ENCODE measurements at places on chromosomes 2 and 18.

DNA sequence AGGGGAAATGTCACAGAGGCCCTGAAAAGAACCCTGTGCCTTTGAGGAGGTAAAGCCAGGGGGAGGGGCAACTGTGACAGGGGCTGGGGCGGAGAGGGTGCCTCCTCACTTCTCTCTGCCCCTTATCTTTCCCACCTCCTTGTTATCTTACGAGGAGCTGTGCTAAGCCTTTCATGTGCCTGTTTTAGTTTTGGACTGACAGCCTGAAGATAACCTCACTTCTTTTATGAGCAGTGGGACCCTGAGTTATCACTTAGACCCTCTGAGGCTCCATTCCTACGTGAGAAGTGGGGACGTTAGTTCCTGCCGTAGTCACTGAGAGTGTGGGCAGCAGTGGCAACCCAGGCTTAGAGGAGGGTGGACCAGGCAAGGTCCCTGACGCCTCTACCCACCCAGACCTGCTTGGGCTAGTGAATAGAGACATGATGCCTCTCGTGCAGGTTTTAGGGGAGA, 39.5 kb upstream of the LBH start:
- no peak for DNase-seq

DNA sequence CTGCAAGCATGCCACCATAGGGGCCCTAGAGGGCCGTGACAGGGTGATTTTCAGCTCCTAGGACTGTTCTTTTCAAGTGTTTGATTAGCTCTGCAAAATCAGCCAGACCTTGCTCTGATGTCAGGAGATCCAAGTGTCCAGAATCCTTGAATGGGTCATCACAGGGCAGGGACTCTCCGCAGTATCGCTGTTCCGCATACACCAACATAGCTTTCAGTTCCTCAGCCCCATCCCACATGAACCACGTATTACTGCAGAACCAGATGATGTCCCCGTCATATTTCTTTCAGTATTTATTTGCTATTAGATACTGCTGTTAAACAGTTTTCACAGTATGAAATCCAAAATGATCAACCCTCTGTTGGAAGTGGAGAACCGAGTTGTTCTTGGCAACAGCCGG, 46.6 kb upstream of the RFX8 start:
- DNase-seq, result no peak

DNA sequence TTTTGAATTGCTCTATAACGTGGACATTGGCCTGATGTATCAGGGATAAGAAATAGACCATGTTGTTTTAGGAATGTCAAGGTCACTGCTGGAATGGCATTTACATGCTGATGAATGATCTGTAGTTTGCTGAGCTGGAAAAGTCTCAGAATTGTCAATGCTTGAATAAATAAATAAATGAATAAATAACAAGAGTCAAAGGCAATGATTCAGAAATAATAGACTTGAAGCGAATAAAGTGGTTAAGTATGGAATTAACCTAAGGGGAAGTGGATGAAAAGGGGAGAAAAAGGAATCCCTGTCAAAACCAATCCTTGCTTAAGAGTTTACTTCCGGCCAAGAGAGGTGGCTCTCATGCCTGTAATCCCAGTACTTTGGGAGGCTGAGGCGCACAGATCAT, 1620.0 kb downstream of the SUCLG1 start:
- no peak for DNase-seq

GRCh38 chr18:46275370-46275769, 171.2 kb downstream of the HAUS1 start:
- no peak for DNase-seq

- no peak for DNase-seq
Measured at GRCh38 chr2:207523005-207523404, 6.8 kb upstream of the CREB1 start.

DNA sequence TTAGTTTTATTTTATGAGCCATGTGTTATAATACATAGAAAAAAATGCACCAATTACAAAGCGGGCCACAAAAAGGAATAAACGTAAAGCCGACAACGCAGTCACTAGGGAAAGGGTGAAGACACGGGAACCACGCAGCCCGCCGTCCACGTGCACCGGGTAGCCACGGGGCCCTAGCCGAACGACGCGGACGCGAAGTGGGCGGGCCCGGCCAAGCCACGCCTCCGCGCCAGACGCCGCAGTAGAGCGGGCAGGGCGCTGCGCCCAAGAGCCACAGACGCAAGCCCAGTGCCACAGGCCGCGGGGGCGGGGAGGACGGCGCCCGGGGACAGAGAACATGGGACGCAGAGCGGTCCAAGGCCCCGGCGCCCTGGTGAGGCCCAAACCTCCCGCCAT, at the start of gene DUSP28:
TSS of gene DUSP28 (plus strand) at position 274 of the 396 bp plus-strand sequence. CDS start 328 bp downstream, outside the sequence.
- DNase-seq, result peak; percentile 71

DNA sequence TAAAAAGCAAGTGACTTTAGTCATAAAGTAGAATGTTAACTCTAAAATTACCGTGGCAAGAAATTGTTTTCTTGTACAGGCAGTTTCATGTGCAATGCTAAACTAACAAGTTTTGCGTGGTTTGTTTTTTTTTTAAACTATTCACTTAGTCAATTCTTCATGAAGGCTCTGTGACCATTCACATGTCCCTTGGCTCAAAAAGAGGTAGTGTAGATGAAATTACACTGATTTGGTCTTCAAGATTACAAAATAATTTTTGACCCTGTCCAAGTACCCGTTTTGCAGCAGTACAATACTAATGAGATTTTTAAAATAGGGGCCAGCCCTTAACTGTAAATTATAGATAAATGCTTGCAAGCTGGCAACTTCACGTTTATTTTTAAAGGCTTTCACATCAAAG, 1.3 kb downstream of the TMEM131 start:
- DNase-seq, result no peak

- no peak for DNase-seq
Measured at GRCh38 chr2:228703152-228703551, 521.7 kb upstream of the SPHKAP start.

- DNase-seq, result no peak
Measured at GRCh38 chr2:217652761-217653639, 349.8 kb downstream of the TNS1 start.

DNA sequence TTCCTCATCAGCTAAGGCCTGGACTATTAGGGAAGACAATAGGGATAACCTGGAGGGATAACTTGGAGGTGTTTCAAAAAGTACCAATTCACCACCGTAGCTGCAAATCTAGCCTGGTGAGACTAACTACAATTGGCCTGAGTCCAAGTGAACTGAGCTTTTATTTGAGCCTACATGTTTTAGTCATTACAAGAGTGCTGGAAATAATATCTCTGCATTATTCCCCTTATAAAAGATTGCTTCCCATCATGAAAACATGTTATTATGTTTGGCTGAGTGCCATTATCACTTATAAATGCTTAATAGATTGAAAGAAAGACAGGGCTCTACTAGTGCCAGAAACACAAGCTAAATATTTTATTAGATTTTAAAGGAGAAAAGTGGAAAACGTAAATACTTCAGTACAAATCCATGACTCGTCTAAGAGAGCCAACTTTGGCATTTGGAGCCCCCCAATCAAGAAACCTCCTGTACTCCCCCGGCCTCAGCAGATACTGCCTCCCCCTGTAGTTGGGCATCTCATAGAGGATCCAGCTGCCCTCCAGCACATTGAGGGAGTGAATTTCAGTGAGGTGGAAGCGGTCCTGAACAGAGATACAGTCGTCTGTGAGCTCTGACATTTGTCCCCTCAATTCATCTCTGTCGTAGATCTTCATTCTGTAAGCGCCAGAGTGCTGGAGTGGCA, 3.6 kb downstream of the CRYGB start:
- DNase-seq, result no peak

DNA sequence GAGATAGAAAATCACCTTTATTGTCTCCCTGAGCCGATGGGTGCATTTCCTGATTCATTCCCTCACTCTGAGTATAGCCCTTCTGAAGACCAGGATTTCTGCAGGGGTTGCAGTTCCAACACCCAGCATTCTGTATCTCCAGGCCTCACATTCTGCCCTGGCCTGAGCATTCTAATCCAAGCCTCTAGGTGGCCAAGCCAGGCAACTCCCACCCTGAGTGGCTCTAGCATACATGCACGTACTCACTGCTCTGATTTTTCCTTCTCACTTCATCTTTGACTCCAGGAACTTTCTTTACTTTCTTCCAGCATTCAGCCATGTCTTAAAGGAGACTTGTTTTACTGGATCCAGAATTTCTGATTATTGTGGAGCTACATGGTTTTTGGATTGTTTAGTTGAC, 100.7 kb upstream of the STK39 start:
- peak; percentile 20 for DNase-seq

GRCh38 chr2:183349091-183349490, 224.8 kb downstream of the NUP35 start:
- DNase-seq, result no peak

DNA sequence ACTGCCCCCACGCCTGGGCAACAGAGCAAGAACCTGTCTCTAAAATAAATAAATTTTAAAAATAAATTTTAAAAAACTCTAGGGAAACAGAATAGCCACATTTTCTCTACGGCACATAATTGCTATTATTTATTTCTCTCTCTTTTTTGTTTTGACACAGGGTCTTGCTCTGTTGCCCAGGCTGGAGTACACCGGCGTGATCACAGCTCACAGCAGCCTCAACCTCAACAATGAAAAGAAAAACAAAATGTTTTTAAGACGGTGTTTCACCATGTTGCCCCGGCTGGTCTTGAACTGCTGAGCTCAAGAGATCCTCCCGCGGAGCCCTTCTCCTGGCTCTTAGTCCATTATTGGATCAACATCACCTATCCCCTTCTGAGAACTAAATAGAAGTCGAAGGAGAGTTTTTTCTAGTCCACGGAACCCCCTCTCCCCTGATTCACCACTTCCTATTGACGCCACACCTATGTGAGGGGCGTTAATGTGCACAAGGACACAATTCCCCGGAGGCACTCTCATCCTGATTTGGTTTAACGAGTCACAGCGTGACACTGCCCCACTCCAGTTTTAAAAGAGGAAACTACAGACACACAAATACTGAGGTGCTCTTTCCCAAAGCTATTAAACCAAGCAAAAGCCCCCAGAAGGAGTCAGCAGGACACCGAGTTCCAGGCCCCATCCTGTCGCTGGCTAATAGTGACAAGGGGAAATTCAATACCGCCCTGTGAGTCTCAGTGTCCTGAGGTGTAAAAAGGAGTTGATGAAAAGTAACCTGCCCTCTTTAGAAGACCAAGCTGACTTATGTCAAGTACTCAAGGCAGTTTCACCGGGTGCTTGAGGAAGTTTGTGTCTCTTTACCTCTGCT, 1.1 kb downstream of the NPC1 start:
- no peak for DNase-seq

GRCh38 chr2:23486684-23487075, 101.7 kb downstream of the KLHL29 start:
- no peak for DNase-seq

DNA sequence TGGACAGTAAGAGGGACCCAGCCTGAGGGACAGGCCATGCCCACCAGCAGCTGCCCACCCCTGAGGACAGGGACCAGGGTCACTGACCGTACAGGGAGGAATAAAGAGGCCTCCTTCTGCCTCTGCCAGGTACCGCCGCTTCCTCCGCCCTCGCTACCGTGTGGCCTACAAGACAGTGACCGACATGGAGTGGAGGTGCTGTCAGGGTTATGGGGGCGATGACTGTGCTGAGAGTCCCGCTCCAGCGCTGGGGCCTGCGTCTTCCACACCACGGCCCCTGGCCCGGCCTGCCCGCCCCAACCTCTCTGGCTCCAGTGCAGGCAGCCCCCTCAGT, 2.2 kb downstream of the EMILIN1 start:
- DNase-seq, result no peak

DNA sequence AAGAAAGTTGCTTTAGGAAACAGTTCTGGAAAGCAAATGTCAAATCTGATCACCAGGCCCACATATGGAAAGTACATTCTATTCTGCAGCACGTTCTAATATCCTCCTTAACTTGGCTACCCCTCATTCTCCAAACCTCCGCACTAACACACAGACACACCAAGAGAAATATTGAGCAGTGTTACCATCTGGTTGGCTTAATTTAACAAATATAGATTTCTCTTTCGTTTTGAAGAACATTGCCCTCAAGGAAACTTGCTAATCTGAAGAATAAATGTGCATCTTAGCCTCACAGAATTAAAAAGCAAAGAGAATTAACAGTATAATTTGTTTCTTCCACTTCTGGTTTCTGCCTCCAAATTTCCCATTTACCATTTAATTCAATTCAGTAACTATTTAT, 72.8 kb upstream of the TTC39C start:
- no peak for DNase-seq

DNA sequence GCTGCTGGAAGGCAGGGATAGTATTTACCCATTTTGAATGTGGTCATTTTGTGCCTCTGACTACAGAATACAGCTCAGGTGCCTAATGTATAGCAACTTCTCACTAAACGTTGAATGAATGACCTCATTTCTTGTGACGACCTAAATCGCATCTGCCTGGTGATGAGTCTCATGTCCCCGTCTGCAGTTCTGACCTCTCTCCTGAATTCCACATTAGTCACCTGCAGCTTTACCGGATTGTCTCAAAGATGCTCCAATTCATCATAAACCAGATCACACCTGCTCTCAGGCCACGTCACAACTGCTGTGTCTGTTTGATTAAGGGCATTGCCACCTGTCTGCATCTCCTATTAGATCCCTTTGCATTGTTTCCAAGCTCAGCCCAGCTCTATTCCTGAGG, 133.6 kb upstream of the MYT1L start:
- no peak for DNase-seq

GRCh38 chr2:42392191-42392590, 31.2 kb upstream of the COX7A2L start:
- no peak for DNase-seq

DNA sequence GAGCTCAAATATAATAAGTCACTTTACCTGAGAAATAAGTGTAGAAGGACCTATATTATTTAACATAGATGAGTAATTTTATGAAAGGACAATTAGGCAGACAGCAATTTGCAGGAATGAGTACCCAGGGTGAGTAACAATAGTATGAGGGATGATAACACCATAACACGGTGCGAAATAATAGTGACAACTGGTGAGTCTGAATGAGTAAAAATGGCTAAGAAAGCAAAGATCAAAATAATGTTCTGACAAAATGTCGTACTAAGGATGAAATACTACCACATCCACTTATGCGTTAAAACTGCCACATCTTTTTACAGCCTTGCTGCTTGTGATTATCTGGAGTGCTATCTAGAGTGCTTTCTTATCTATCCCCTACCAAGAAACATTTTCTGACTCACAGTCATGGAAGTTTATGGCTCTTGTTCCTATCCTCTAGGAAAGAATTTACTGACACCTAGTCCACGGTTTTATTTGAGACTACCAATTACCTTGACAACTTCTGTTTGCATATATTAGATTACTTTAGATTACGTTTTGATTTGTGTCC, 929.7 kb downstream of the LRP1B start:
- DNase-seq, result no peak

- no peak for DNase-seq
Measured at GRCh38 chr2:151230627-151231140, 31.0 kb downstream of the RBM43 start.

DNA sequence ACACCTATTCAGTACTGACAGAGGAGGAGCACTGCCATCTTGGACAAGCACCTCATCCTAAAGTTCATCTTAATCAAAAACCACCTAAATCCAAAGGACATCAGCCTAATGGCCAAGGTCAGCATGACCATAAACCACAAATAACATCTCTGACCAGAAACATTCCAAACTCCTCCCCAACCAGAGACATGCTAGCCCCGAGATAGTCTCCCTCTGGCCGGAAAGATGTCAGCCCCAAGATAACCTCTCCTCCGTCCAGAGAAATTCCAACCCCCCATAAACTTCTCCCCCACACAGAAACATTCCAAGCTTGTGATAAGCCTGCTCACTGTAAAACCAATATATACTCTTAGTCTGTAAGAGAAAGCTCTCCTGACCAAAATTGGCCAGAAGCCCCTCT, 260.6 kb downstream of the CLIP4 start:
- no peak for DNase-seq

GRCh38 chr18:76991021-76991688, 141.4 kb downstream of the MBP start:
- no peak for DNase-seq

- DNase-seq, result no peak
Measured at GRCh38 chr2:187138265-187138664, 289.3 kb upstream of the ZSWIM2 start.
